Kasumi-1 (cell line): ENCODE measurements at places on chromosomes 1 and 21.

- DNase-seq: no peak
These were observed 36.1 kb downstream of the DPH5 start for GRCh38 chr1:100989306-100990077.

DNA sequence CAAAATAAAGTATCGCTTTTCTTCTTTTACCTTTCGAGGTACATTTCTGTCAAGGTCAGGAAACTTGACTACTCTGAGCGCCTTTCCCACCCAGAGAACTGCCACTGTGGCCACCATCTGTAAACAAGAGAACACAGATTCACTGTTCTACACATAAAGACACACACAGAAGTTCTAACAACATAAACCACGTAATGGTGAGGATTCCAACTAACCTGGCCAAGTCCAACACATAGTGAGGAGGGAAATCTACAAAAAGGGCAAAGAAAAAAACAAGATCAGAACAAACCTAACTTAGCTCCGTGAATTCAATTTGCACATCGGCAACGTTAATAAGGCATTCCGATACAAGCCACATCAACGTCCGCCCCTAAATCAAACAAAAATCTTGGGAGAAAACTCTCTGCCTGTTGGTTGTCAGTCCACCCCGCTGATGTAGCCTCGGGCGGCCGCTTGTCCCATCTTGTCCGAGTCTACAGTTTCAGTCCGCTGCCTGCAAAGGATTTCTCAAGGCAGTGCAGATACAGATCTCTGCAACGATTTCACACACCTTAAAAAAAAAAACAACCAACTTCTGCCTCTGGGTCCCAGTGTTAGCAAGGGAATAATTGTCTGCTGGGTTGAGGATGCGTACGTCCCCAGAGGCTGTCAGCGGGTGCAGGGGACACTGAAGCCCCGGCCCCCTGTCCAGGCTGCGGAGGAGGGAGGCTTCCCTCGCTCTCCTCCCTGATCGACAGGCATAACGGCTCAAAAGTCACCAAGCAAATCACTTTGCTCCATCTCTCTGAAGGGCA lies 1.0 kb downstream of the SLC35D1 start:
- peak; percentile 41 for DNase-seq

DNA sequence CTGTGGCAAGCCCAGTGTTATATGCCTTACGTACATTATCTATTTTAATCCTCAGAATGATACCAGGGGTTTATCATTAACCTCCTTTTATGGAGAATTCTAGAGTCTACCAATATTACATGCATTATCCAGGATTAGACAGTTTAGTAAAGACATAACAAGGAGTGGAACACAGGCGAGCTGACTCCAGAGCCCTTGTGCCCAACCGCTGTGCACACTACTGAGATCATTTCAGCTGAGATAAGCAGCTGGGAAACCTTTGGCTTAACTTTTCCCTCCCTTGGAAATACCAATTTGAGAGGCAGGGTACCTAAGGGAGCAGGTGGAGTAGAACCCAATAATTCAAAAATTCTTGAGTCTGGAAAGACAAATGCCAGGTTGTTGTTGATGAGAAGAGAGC lies 59.8 kb upstream of the ATP1B1 start:
- DNase-seq: no peak

DNA sequence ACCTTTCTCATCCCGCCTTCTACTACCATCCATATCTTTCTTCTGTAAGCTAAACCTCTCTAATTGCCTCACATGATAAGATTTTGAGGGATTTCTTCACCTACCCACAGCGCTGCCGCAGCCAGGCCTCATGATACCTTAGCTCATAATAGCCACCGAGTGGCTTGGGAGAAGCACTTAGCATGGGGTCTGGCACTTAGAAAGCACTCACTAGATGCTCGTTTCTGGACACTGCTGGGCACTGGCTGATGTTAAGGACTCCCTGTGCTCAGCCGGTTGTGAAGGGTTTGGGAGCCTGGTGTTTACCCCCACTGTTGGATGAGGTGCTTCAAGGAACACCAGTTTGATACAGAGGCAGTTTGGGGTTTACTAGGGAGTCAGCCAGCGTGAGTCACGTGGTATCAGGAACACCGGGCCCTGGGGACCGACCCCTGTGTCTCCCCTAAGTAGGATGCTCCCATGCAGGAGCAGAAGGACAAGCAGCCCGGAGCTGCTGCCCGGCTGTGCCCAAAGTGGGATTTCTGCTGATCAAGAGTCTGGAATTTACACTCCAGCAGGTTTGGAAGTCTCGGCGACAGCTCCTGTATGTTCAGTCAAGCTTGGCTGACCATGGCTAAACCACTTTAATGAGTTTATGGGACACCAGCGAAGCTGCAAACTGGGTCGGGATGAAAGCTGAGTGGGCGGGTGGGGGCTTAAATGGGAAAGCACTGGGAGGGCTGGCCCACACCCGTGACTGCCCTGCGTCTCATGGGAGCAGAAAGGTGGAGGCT lies 63.3 kb downstream of the GALNT2 start:
- DNase-seq: no peak

GRCh38 chr1:219119839-219120238 lies 53.8 kb upstream of the LYPLAL1 start:
- DNase-seq: no peak

DNA sequence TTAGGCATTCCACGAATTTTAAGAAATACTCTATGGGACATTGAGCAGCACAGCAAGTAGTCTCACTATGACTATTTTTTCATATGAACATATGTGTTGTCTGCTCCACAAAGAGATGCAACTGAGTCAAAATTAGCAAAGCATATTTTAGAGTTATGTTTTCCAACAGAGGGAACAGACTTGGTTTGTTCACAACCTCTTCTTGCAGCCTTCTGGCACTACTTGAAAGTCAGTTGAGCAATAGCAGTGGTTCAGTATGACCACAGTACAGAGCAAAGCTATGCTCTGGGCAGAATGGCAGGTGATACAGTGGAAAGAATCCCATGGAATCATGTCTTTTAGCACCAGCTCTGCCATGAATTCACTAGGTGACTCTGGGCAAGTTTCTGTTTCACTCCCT lies 5.2 kb downstream of the CCN1 start:
- DNase-seq: no peak

GRCh38 chr1:119987112-119987511 lies 82.3 kb downstream of the NOTCH2 start:
- DNase-seq: no peak

DNA sequence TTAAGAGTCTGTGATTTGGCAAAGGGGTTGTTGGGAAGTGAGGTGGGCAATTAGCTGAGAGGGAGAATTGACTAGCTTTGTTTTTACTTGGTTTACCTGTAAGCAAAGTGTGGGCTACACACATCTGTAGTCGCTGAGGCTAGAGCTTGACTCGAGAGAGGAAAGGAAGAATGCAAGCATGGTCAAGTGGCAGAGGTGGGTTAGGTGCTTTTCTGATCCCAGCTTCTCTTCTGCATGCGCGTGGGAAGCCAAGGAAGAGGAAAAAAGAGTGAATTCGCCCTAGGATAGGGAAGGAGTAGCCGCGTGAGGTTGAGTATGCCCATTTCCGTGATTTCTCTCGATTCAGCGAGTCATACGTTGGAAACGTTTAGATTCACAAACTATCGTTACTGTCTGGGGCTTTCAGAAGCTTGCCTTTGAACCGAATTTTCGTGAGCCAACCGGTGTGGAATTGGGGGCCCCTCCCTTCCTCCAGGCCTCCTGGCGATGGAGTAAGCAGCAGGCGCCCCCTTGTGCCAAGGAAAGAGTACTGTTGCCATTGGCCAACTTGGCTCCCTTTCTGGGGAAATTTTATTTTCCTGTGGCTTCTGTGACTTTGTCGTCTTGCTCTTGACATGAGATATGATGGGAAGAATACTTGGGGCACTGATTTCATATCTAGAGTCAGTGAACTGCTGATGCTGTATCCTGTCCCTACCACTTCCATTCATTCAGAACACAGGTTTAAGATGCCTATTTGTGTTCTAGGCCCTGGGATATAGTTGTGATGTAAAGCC lies 1.3 kb downstream of the PIGV start:
- DNase-seq: peak; percentile 90

DNA sequence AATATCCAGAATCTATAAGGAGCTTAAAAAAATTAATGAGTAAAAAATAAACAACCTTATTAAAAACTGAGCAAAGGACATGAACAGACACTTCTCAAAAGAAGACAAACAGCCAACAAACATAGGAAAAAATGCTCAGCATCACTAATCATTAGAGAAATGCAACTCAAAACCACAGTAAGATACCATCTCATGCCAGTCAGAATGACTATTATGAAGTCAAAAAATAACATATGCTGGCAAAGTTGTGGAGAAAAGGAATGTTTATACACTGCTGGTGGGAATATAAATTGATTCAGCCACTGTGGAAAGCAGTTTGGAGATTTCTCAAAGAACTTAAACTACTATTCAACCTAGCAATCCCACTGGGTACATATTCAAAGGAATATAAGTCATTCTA lies 25.3 kb downstream of the PIGK start:
- no peak for DNase-seq

DNA sequence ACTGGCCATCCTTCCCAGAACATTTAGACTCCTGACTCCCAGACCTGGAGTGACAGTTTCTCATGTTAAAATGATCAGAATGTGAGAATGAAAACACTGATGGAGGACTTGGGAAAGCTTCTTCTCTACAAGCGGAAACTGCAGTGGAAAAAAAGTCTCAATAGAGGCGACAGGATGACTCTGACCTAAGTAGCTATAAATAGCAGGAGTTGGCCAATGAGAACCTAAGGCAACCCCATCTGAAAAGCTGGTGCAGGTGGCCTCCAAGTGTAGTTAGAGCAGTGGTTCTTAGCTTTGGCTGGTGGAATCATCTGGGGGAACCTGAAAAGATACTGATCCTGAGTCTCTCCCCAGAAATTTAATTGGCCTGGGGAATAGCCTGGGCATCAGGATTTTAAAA lies 44.2 kb upstream of the EXOSC10 start:
- no peak for DNase-seq

DNA sequence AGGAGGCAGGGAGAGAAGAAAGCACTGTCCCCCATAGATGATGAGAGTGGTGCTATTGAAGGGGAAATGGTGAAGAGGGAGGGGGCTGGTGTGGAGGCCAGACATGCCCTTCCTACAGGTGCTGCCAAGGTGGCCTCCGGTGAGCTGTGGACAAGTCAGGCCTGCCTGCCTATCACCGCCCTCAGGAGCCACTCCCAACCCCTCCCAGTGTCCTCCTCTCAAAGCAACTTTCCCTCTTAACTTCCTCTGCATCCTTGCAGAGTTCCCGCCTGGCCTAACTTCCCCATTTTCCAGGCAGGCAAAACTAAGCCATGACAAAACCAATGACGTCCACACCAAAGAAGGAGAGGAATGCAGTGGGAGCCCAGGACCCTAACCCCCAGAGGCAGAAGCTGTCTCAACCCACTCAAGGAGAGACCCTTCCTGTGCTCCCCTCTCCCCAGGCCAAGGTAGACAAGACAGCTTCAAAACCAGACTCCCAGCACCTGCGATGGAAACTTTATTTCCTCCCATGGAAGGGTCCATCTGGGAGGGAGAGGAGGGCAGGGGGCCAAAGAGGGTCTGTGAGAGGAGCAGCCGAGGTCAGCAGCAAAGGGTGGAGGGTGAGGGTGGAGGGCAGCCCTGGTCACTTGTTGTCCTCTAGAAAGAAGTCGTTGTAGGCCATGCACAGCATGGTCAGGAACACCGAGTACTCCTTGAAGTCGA lies 1.0 kb upstream of the S100A6 start:
- no peak for DNase-seq

DNA sequence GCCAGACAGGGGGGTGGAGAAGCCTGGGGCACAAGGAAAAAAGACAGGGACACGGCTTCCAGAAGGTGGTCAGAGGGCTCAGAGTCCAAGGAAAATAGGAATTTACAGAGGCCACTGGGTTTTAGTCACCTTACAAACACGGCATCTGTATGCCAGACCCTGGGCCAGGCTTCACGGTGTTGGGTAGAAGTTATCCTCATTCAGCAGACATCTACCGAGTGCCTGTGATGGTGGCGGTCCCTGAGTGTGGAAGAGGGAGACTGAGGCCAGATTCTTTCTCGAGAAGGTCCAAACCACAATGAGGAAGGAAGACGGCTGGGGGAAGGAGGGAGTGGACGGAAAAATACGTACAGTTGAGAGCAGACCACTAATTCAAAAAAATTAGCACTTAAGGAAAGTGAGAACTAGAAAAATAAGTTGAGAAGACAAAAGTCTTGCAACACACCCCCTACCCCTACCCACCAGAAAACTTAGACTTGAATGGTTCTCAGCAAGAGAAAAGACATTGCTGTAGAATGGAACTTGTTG lies 864 bp upstream of the BTG2 start:
- DNase-seq: no peak

GRCh38 chr1:64572222-64572900 lies 102.4 kb downstream of the CACHD1 start:
- no peak for DNase-seq

DNA sequence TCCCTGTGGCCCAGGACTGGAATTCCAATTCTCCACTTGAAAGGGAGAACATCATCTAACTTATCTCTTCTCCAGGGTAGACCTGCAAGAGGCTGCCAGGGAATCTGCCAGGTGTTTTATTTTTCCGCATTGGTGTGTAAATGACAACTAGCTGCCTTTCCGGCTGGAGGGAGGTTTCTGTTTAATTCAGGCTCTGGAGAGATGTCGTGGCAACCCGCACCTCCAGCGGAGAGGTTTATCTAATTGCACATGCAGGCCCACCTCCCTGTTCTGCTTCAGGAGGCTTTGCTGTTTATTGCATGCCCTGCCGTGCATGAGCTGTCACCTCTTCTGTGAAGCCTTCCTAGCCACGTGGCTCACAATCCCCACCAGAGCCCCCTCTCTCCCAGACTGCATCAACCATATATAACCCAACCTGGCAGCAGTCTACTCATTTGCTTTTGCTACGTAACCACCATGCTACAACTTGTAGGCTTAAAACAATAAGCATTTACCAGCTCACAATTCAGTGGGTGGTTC lies 151.6 kb downstream of the C1orf94 start:
- DNase-seq: no peak

GRCh38 chr1:175303201-175303707 lies 110.7 kb upstream of the KIAA0040 start:
- no peak for DNase-seq
